Left lung (tissue), 14 donors: ENCODE measurements at places on chromosomes 4 and X. TPM values are rescaled to one million over a fixed set of nuclear protein-coding genes. Genes with fewer than 3 reads are reported as not detected.

The DDX53 gene
- polyA plus RNA-seq: not detected

The UGT2A1 gene
- polyA plus RNA-seq: not detected

- peak; percentile 64 for DNase-seq
These were observed at the start of gene GPR78 for GRCh38 chr4:8580321-8581093. Gene GPR78, plus strand, starts transcription at chr4:8580392. Its CDS starts 591 bp downstream, at chr4:8580983.

The ENPP6 gene
- 0.14 TPM for polyA plus RNA-seq

DNA sequence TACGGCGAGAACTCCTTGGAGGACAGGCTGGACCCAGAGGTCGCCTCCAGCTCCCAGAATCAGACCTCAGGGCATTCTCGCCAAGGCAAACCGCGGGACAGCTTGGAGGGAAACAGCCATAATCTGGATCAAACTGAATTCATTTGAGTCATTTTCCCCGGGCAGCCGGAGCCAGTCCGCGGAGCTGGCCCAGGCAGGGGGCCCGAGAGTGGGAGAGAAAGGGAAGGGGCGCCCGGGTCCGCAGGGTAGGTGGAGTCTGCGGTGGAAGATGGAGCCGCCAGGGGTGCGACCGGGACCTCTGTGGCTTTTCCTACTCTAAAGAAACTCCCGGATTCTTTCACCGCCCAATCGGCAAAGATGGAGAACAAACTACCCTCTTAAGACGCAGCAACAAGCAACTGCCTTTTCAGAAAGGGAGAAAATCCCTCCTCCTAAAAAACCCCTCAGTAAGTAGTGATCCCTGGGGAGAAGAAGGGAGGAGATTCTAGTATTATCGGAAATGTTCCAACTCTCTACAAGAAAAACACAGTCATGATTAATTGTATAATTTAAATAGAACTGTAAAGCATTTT is 5.2 kb downstream of the NKX3-2 start:
- no peak for DNase-seq

The IGSF1 gene
- 16.8 TPM for polyA plus RNA-seq

- DNase-seq: no peak
These were observed 184.8 kb downstream of the UNC5C start for GRCh38 chr4:95363966-95364365.

The PNMA3 gene
- polyA plus RNA-seq: 3.1 TPM

The GATA1 gene
- polyA plus RNA-seq: 0.65 TPM

DNA sequence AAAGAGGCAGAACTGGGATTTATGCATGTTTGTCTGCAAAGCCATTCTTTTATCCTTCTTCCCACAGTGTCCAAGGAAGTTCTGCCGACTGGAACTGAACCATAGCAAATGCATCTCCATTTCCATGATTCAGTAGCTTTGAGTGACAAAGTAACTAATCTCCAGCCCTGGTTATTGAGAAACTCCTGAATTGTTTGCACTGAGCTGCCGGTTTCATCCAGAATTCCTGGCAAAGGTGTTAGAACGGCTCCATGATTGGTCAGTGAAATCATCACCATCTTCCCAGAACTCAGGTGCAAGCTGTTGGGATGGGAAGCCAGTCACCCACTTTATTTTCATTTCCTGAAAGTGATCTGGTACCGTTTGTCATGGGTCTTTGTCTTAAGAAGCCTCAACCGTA is 47.0 kb upstream of the SLC34A2 start:
- DNase-seq: no peak

DNA sequence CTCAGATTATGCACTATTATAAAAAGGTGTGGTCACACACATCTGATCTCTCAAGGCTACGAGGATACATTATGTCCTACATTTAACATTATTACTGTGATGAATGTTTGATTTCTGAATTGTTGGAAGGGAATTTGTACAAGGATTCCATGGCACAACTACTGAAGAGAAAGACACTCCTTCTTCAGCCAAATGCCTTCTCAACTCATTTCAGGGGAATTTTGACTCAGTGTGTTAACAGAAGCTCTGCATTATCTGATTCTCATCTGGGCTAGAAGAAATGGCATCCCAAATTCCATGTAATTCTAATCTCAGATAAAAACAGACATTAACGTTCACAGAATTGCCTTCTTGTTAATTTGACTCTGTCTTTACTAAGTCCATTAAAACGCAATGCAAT is 477.7 kb downstream of the PDGFC start:
- DNase-seq: no peak

- DNase-seq: no peak
These were observed 55.0 kb upstream of the NKX1-1 start for GRCh38 chr4:1460967-1461868.

- DNase-seq: no peak
These were observed 543.4 kb upstream of the DIPK2B start for GRCh38 chrX:45743906-45744625.

The HERC3 gene
- 18.7 TPM for polyA plus RNA-seq

- no peak for DNase-seq
These were observed 28.5 kb downstream of the TRIM61 start for GRCh38 chr4:164948975-164949374.

The NEIL3 gene
- polyA plus RNA-seq: 7.8 TPM

GRCh38 chr4:176841711-176842112 is 49.0 kb upstream of the VEGFC start:
- DNase-seq: no peak

DNA sequence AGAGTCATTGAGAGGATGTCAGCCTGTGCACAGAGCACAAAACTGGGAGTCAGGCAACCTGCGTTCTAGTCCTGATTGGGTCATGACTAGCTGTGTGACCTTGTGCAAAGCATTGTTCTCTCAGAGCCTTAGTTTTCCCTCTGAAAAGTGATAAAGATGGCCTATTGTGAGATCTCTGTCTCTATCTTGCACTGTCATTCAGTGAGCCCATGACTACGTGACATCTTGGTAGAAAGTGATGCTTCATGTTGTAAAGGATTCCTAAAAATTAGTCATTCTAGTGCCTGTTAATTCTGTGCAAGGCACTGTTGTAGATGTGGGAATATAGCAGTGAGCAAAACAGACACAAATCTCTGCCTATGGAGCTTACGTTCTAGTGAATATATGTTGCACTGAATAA is 2.5 kb downstream of the PGRMC1 start:
- DNase-seq: no peak

The PRKG2 gene
- polyA plus RNA-seq: 6.0 TPM

GRCh38 chr4:40750461-40751258 is 905 bp downstream of the NSUN7 start:
- peak; percentile 16 for DNase-seq

GRCh38 chr4:104531390-104531789 is 36.7 kb upstream of the CXXC4 start:
- peak; percentile 25 for DNase-seq

The TMEM31 gene
- 1.4 TPM for polyA plus RNA-seq

DNA sequence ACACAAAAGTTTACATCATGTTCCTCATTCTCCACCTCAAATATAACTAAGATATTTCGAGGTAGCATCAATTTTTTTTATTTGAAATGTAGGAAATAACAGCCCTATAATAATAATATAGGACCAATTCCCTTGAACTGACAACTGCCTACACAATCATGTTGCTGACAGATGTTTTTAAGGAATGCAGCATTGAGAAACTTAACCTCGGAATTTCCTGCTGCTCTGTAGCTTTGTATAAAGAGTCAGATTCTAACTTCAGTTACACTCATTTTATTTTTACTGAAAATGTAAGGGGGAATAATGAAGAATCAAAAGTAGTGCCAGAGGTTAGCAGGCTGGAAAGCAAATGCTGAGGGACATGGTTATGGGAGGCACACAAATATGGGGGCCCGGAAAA is 235.8 kb downstream of the RBMX2 start:
- DNase-seq: no peak

GRCh38 chr4:142419712-142420111 is 426.4 kb downstream of the INPP4B start:
- no peak for DNase-seq

The HMGB3 gene
- polyA plus RNA-seq: 114 TPM

GRCh38 chr4:169179609-169180521 is 90.9 kb downstream of the SH3RF1 start:
- peak; percentile 55 for DNase-seq

The RIPPLY1 gene
- polyA plus RNA-seq: 0.40 TPM

DNA sequence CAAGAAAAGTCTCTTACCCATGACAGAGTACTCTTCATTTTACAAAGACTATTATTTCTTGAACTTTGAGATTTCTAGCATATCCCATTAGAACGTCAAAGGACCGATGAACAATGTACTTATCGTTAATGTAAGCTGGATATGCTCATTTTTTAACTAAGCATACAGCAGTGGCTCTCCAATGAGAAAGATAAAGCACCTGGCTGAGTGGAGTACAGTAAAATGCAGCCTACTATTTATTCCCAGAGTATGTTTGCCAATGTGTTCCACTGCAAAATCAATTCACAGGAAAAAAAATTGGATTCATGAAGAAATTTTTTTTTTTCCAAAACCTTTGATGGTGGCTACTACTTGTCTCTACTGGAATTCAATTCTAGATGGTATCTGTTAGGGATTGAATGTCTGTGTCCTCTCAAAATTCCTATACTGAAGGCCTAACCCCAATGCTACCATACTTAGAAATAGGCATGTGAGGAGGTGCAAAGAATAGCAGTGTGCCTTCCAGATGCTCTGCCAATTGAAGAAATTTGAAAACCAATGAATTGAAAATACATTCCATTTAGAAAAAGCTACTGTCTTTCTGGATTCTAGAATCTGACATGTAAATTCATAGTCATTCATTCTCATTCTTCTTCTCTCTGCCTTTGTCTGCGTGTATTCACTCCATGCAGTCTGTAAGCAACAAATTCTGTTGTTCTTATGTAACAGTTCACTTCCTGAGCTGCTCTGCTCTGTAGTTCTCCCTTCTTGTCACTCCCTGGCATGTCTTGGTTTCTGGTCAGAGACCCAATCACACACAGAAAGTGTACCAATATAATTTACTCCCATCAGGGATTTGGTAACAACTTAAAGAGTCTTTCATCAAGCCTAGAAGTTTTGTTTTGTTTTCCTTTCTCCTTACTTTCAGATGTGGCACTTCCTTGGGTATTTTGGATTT is 61.4 kb downstream of the PAPSS1 start:
- no peak for DNase-seq

- DNase-seq: peak; percentile 50
These were observed 16.8 kb downstream of the SULT1B1 start for GRCh38 chr4:69743476-69744156.

The RHOXF1 gene
- 1.0 TPM for polyA plus RNA-seq

DNA sequence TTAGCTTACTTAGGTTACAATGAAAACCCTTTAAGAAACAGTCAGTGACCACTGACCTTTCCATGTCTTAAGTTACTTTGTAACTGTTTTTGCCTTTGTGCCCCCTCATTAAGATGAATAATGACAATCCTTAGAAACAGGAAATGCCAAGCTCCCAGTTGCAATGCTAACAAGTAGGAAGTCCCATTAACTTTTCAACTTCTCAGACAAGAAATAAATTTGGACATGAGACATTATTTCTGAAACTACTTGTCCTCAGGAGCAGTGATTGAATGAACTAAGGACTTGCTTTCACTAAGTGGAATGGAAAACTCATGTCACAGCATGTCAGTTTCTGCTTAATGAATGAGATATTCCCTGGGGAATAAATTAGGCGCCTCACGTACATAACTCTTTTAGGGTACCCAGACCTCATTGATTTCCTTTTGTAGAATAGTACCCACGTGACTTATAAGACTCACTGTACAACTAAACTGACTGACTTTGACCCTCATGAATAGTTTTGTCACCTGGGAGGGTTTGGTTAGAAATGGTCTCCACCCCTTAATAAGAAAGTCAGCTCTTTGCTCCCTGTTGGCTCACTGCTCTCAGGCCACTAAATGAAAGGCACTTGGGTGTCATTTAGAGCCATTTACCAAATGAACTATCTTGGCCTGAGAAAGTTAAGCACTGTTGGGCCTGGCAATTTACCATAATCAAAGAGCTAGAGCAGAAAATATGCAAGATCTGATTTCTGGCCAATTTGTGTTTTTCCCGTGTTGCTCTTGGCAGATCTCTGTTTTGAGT is 383.9 kb downstream of the RPA4 start:
- no peak for DNase-seq

DNA sequence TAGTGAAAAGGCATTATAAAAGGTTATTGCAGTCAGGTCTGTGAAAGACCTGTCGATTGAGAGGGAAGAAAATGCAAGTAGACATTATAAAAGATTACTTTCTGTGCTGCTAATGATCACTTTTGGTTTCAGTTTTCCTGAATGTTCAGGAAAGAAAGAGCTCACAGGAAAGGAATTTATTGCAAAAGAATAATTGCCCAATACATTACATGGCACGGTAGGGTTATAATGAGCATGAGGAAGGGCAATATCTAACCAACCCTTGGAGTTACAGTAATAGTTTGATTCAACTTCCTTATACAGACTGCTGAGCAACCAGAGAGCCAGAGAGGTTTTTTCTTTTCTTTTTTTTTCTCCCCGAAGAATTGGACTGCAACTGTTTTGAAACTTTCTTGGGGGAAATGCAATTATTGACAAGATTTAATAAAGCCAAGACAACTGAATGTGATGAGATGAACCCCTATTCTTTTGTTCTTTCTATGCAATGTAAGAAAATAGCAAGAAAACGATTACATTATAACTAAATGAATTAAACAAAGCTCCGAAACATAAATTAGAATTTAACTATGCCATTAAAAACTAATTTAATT is 247.0 kb downstream of the C4orf33 start:
- no peak for DNase-seq

The BEX5 gene
- 2.3 TPM for polyA plus RNA-seq

DNA sequence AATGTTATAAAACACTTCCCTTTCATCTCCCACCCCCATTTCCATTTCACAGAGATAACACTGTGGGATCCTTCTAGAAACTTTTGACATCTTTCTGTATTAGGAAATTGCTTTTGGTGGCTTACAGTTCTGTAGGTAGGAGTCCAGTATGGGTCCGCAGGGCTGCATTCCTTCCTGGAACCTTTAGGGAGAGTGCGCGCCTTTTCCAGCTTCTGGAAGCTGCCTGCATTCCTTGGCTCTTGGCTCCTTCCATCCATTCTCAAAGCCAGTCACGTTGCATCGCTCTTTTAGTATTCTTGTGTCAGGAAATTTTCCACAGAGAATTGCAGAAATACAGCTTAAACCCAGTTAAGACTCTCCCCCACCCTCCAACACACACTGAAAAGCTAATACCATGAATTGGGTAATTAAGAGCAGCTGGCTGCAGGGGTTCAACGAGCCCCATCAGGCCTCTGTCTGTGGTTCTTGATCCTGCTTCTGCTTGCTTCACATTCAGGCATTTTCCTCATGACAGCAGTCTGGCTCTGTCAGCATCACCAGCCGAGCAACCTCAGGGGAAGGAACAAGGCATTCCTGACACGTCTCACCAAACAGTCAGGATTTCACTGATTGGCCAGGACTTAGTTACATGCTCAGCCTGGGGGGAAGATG is 48.8 kb downstream of the SEPTIN11 start:
- no peak for DNase-seq

The ARR3 gene
- polyA plus RNA-seq: 1.6 TPM

The CXCL1 gene
- polyA plus RNA-seq: 2.4 TPM

- no peak for DNase-seq
These were observed 211.6 kb downstream of the ADAM29 start for GRCh38 chr4:175129797-175130196.
